ENCODE measurements at places on chromosomes 7 and 10.

DNA sequence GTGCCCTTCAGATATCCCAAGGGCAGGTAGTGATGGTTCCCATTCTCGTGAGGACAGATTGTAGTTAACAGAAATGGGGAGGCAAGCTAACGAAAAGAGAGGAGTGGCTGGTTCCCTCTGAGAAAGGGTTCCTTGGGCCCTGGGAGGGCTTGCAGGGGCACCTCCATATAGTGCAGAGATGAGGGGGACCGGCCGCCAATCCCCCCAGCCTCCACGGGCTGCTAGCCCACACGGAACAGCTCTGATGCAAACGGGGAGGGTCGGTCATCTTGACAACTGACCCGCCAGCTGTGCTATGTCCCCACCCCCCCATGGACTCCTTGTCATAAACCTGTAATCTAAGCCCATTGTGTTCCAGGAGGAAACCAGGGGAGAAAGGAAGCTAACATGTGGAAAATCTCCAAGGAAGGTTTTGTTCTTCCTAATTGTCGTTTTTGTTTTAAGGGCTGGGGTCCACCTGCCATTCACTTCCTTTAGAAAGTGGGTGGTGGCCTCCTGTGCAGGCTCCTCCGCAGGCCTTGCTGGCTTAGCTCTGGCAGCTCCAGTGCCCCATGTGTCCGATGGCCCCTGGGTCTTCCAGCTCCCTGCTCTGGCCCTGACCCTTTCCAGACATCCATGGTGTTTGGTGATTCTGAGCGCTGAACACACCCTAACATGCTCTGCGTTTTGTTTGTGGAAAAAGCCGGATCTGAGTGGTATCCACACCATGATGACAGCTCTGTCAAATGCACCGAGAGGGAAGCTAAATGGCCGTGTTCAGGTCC is 15.9 kb downstream of the ADCY1 start:
- DNase-seq, result no peak
- no peaks in the 10 kb centered on the region for H3K36me3 ChIP-seq
- no peak overlapping the region for H3K4me3 ChIP-seq
- H3K27me3 ChIP-seq, result no peaks in the 10 kb centered on the region
- no peaks in the 10 kb centered on the region for H3K4me1 ChIP-seq

- no peaks in the 10 kb centered on the region for H3K36me3 ChIP-seq
- no peaks in the 10 kb centered on the region for H3K4me1 ChIP-seq
- H3K27me3 ChIP-seq, result peaks cover 4% of the 10 kb centered on the region
Measured at GRCh38 chr7:156101355-156101754, 289.1 kb upstream of the SHH start.

DNA sequence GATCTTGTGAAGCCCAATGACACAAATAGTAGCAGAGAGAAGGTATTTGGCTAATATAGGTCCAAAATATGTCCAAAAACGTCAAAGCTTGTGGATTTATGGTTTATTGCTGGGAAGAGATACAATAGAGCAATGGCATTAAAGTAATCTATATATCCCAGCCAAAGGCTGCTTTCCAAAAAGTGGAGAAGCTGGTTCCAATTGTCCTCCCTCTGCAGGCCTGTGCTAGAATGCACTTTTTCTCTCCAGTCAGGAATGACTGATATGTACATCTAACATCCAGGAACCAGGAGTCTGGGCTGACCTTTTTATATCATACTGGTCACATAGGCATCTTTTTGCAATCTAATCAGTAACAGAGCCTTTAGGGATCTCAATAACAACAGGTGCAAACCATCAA is 167.1 kb upstream of the FAM3C start:
- H3K4me1 ChIP-seq, result no peaks in the 10 kb centered on the region
- no peaks in the 10 kb centered on the region for H3K36me3 ChIP-seq
- no peak overlapping the region for H3K4me3 ChIP-seq
- no peak overlapping the region for H3K27ac ChIP-seq
- H3K27me3 ChIP-seq, result no peaks in the 10 kb centered on the region
- DNase-seq, result no peak

GRCh38 chr10:66292456-66292855 is 633.4 kb upstream of the LRRTM3 start:
- H3K36me3 ChIP-seq, result no peaks in the 10 kb centered on the region
- H3K27ac ChIP-seq, result no peak overlapping the region
- H3K27me3 ChIP-seq, result no peaks in the 10 kb centered on the region

Data from common myeloid progenitor, CD34-positive (primary cell).